Activated CD8-positive, alpha-beta memory T cell treated with anti-CD3 and anti-CD28 coated beads for 1 hour (primary cell): ENCODE measurements at places on chromosomes 4 and X.

GRCh38 chr4:11106759-11107158 lies 321.9 kb downstream of the HS3ST1 start:
- DNase-seq = no peak

GRCh38 chr4:17168571-17168970 lies 270.1 kb upstream of the LDB2 start:
- DNase-seq = no peak

DNA sequence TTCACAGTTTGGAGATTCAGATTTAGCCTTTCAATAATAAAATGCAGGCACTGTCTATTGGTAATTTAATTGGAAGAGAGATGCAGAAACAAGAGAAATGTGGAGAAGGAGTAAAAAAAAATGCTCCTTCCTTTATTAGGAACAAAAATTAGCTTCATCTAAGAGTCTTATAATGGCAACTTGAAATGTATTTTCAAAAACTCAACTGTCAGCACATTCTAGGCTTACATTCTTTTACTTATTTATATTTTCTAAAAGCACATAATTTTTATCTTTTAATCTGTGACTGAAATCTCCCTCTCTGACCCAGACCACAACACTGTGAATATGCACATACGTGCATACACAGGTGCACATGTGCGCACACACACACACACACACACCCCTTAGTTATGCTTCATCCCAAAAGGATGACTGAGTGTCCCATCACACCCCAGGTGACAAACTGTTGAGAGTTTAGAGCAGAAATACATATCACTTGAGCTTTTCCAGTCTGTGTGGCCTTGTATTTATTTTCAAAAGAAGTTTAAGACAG lies 29.7 kb downstream of the NR3C2 start:
- DNase-seq = no peak

GRCh38 chr4:25031077-25031621 lies 403 bp upstream of the LGI2 start:
- no peak for DNase-seq

DNA sequence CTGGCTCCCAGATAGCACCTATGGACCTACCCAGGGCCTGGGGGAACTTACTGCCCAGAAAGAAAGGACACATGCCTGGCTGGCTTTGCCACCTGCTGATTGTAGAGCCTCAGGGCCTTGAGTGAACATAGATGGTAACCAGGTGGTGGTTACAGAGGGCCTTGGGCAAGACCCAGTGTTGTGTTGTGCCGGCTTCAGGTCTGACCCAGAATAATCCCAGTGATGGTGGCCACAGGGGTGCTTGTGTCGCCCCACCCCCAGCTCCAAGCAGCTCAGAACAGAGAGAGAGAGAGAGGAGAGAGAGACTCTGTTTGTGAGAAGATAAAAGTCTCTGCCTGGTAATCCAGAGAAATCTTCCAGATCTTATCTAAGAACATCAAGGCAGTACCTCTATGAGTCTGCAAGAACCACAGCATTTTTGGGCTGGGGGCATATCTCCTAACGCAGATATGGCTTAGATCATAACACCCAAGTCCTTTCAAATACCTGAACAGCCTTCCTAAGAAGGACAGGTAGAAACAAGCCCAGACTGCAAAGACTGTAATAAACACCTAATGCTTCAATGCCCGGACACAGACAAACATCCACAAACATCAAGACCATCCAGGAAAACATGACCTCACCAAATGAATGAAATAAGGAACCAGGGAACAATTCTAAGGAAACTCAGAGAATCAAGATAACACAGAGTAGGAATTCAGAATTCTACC lies 16.3 kb upstream of the RP2 start:
- DNase-seq = no peak

GRCh38 chrX:153686711-153687110 lies 1.0 kb upstream of the SLC6A8 start:
- no peak for DNase-seq

- DNase-seq = no peak
Observed at GRCh38 chr4:6988016-6988715, 55.0 kb upstream of the TADA2B start.

DNA sequence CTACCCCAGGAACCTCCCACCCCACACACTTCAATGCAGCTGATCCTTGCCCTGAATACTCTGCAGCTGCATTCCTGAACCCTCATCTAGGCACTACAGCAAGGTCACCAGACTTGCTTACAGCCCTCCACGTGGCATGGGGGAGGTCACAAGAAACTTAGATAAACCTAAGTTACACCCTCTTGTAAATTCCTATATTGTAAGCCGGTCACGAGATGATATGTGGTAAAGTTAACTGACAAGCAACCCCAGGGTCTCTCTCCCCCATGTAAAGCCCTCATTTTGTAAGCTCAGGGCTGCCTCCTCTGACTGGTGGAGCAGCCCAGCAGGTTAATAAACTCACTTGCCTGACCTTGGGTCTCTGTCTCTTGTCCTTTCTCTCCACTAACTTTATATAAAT lies 570.7 kb downstream of the PCDH7 start:
- no peak for DNase-seq

DNA sequence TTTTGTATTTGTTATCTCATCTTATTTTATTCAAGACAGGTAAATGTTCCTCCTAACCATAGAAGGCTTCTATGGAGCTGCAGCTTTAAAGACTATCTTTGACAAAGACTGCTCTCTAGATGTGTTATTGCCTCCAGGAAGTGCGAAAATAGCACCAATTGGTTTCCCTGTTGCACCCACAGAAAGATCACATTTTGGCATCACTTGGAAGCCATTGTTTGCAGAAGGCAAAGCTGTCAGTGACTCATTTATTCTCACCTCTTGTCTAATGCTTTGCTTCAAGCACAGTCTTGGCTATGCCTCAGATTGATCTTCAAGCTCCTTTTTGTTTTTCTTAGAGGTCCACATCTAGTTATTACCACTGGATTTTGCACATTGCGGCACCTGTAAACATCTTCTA lies 150.3 kb downstream of the PCDH7 start:
- no peak for DNase-seq

DNA sequence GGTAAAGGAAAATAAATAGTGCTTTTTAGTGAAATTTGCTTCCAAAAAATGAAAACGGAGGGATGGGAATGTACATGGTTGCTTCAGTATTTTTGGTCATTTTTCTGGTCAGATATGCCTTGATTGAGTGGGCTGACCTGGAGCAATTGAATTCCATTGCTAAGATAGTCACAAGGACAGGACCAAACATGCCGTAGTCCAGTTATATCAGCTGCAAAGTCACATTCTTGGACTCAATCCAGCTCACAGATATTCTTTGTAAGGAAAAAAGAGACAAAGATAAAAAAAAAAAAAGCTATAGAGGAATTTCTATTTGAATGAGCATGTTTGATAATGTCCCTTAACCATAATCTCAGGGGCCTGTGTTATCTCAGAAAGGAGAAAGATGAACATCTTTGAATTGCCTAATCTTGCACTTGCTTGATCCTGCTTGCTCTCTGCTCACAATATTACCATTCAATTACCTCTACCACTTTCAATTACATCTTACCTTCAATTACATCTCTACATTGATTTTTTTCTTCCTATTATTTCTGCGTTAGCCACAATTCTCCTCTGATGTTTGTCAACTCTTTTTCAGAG lies 75.4 kb upstream of the PACRGL start:
- DNase-seq = no peak

DNA sequence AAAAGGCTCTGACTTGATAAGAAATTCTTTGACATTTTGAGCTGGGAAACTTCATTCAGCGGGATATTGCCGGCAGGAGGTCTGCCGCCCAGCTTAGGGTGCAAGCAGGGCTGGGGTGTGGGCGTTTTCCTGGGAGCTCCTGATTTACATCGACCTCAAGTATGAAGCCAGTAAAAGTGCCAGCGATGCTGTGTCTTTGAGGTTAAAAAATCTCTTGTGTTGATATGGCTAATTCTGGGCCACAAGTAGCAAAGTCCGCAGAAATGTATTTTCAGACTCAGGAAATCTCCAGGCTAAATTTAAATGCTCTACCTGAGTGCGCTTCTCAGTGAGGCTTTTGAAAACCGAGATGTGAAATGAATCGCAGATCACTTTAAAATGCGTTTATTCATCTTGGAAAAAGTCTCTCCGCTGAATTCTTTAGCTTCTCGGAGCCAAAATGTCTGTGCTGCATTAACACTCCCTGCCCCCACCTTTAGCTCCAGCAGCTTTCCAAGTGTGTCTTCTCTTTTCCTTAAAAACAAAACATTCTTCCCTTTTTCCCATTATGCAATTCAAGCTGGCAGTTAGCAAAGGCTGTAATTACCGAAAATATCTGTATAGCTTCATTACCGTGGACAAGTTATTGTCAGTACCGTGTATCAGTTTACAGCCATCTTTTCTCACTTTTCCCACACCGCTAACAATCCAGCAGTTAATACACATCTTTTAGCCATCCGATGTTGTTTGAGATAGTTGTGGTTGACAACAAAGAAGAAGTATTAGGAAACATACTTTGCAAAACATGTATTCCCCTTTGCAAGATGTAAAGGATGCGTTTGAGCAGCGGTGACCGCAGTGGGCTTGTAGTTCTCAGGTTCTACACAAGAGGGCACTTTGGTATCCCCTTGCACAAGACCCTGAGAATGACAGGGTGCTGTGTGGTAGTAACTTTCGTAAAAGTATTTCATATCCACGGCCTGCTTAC lies 136.0 kb upstream of the STX18 start:
- DNase-seq = no peak

- DNase-seq = no peak
Observed at GRCh38 chr4:101762025-101762424, 28.5 kb upstream of the BANK1 start.

DNA sequence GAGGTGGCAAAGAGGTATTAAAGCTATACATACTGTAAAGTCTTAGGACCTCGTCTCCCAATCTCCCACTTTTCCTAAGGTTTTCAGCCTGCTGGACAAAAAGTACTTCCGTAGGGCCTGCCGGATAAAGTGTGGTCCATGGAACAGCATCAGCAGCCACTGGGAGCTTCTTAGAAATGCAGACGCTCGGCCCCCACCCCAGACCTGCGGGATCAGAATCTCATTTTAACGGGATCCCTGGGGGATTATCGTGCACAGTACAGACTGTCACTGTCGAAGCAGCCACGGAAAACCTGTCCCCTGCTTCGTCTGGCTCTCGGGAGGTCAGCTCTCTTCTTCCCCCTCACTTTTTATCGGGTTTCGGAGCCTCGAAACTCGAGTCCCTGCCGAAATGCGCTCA lies 802 bp downstream of the ADGRG2 start:
- DNase-seq = no peak

GRCh38 chr4:79046016-79046592 lies 106.9 kb upstream of the PAQR3 start:
- no peak for DNase-seq

DNA sequence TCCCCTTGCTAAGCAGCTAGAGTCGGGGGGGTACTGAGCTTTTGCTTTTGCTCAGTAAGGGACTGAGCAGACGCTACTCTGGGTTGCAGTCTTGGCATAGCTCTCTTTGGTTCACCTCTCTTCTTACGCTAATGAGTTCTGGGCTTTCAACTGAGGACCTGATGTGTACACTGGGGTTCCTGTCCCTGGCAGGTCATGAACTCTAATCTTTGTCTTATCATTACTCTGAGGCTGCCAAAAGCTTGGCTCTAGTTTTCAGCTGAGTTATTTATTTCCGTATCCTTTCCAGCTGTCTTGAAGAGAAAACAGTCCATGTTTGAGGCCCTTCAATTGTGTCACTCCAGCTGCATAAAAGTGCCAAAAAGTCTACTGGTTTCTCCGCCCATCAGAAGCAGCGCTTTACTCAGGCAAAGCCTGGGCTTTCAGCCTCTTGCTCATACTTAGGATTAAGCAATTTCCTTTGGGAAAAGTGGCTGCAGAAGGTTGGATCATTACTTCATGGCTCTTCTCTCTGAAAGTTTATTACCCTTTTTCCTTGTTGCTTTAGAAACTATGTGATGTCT lies 121.0 kb upstream of the STOX2 start:
- DNase-seq = no peak

DNA sequence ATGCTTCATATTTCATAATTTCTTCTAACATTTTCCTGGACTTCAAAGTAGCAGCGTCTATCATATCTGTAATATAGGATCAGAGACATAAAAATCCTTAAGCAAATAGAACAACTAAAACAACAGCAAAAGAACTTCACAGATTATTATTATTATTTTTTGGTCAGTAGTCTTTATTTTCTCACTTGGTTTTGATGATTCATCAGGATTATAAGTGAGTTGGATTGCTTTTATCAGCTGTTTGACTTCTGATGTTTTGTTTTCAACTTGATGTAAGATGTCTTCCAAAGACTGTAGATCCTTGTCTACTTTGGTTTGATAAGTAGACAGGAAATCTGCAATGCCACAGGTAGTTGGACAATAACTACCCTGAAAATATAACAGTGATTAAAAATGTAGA lies 623 bp downstream of the FGG start:
- DNase-seq = no peak

GRCh38 chr4:72375073-72375736 lies 193.8 kb downstream of the ADAMTS3 start:
- no peak for DNase-seq

- DNase-seq = no peak
Observed at GRCh38 chr4:56134266-56134665, 185.5 kb downstream of the CEP135 start.

DNA sequence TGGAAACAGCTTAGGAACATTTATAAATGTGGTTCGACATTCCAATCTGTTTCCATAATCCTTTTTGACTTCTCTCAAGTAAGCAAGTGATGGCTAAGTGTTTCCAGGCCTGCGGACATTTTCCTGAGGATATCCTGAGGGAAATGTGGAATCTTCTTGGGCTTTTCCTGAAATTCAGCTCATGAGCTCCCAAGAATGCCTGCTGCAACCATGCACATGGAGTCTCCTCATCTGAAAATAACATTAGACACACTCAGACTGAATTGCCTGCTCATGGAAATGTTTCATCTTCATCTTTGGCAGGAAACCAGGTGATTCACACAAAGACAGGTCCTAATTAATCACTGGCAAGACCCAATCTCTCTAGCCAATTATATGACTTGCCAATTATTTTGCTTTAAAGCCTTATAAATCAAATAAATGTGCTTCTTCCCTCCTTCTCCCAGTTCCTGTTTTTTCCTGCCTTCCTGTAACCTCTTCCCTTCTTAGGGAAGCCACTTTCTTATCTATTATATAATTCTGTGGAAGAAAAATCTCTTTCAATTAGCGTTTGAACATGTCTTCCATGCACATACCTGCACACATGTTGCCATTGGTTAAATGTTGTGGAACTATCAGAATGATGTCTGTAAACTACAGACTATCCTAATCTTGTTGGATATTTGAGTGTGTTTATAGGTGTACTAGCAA lies 104.6 kb upstream of the MXRA5 start:
- no peak for DNase-seq

- DNase-seq = no peak
Observed at GRCh38 chr4:8648296-8648695, 55.7 kb downstream of the CPZ start.

GRCh38 chrX:109934434-109934833 lies 68.5 kb upstream of the TMEM164 start:
- DNase-seq = no peak

DNA sequence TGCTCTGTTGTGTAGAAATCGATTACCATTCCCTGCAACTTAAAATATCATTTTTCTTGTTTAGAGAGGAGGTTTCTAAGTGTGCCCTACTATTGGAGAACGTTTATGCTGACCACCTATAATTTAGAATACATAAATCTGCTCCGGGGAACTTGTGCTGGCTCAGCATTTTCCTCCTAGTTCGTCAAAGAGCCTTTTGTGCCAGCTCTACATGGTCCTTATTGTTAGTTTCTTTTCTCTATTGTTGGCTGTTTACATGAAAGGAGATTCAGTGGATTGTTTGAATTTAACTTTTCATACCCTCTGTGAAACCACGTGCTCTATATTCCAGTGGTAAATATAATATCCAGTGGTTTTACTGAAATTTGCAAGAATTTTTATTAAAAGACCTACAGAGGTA lies 53.4 kb upstream of the ATP8A1 start:
- DNase-seq = no peak
